Activated naive CD8-positive, alpha-beta T cell treated with anti-CD3 and anti-CD28 coated beads, Interleukin-2, amount 10 ng/mL, durations not matched to agents 7 days and 5 days (primary cell): ENCODE measurements at places on chromosomes 16 and 17. TPM values are rescaled to one million over a fixed set of nuclear protein-coding genes. Genes with fewer than 3 reads are reported as not detected.
A peak's percentile ranks its signal among the peaks of the same experiment; 100 is the strongest.

GRCh38 chr16:80231121-80231520 lies 309.7 kb upstream of the DYNLRB2 start:
- H3K4me3 ChIP-seq: no peak overlapping the region
- H3K27ac ChIP-seq: no peak overlapping the region
- DNase-seq: no peak
- no peaks in the 10 kb centered on the region for H3K27me3 ChIP-seq
- H3K4me1 ChIP-seq: no peaks in the 10 kb centered on the region

- H3K4me3 ChIP-seq: no peak overlapping the region
- no peak for DNase-seq
- no peak overlapping the region for H3K27ac ChIP-seq
- no peaks in the 10 kb centered on the region for H3K36me3 ChIP-seq
Measured at GRCh38 chr17:60717814-60718213, 40.2 kb downstream of the BCAS3 start.

DNA sequence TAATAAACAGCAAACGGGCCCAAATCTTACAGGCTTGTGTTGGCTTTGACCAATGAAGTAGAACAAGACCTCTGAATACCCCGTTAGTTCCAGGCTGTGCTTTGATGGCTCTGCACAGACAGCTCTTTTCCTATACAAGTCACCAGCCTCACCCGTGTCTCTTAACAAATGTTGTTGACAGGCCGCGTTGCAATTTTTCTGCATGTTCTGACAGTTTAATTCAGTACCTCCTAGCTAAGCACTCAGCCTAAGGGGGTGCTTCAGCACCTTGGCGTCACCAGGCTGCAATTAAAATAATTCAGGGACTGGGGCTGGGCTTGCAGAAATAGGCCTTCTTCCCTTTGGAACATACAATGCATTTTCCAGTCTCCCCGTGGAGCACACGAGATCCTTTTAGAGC lies 500.1 kb downstream of the MAF start:
- no peak overlapping the region for H3K4me3 ChIP-seq
- no peak for DNase-seq
- H3K4me1 ChIP-seq: peaks cover 4% of the 10 kb centered on the region

- DNase-seq: no peak
- peaks cover 2% of the 10 kb centered on the region for H3K27me3 ChIP-seq
- H3K4me3 ChIP-seq: no peak overlapping the region
- H3K4me1 ChIP-seq: no peaks in the 10 kb centered on the region
- H3K36me3 ChIP-seq: no peaks in the 10 kb centered on the region
Measured at GRCh38 chr17:51846566-51846965, 311.9 kb downstream of the CA10 start.

The CD300C gene
- 0.45 TPM for total RNA-seq

GRCh38 chr16:73020409-73020884 lies 27.5 kb downstream of the ZFHX3 start:
- no peak overlapping the region for H3K27ac ChIP-seq
- no peaks in the 10 kb centered on the region for H3K36me3 ChIP-seq
- no peak for DNase-seq
- no peaks in the 10 kb centered on the region for H3K27me3 ChIP-seq

The RDM1 gene
- total RNA-seq: 17.3 TPM

DNA sequence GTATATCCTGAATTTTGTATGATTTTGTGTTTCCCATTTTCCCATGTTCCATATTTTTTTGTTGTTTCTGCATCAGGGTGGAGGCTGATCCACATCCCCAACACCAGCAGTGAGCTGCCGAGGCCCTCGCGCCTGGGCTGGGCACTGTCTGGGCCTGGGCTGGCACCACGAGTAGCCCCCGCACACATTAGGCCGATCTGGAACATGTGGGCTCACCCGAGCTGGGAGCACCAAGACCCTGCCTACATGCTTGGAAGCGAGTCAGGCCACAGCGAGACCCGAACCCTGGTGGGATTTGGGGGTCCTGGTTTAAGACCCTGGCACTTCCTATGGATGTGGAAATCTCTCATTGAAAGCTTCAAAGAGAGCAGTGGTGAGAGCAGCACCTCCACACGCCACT lies 8.5 kb downstream of the KCTD5 start:
- H3K36me3 ChIP-seq: no peaks in the 10 kb centered on the region

- DNase-seq: peak; percentile 74
- peaks cover 55% of the 10 kb centered on the region for H3K4me1 ChIP-seq
- no peaks in the 10 kb centered on the region for H3K27me3 ChIP-seq
Measured at GRCh38 chr17:7841396-7841914, 7.4 kb downstream of the KDM6B start.

DNA sequence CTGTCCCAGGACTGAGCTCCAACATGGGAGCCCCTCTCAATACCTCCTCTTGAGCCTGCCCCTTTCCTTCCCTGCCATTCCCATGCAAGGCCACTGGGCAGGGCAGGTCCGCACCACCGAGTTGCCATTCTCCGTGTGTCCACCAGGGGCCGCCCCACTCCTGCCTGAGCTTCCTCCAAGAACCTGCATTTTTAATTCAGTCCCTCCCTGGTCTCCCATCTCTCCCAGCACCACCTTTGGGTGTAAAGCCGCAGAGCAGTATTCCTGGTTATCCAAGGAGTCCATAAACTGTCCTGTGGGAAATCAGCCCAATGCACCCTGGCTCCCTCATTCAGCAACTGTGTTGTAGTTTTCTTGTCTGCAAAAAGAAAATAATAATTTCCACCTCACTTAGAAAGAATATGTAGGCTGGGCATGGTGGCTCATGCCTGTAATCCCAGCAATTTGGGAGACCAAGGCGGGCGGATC lies 15.9 kb upstream of the ANKRD40CL start:
- no peaks in the 10 kb centered on the region for H3K36me3 ChIP-seq
- peak; percentile 84 for DNase-seq
- H3K27ac ChIP-seq: no peak overlapping the region
- H3K4me3 ChIP-seq: no peak overlapping the region
- peaks cover 26% of the 10 kb centered on the region for H3K4me1 ChIP-seq

- no peak overlapping the region for H3K4me3 ChIP-seq
- H3K27ac ChIP-seq: peak overlapping the region; percentile 27
- peaks cover 26% of the 10 kb centered on the region for H3K4me1 ChIP-seq
- no peaks in the 10 kb centered on the region for H3K27me3 ChIP-seq
- no peak for DNase-seq
Measured at GRCh38 chr16:30884760-30885159, 9.1 kb downstream of the BCL7C start.

The DPEP3 gene
- total RNA-seq: 0.64 TPM

GRCh38 chr16:23597003-23597756 lies 1.1 kb upstream of the NDUFAB1 start:
- H3K4me1 ChIP-seq: peaks cover 17% of the 10 kb centered on the region
- no peaks in the 10 kb centered on the region for H3K27me3 ChIP-seq
- peak; percentile 32 for DNase-seq
- H3K4me3 ChIP-seq: peak overlapping the region; percentile 43
- peaks cover 6% of the 10 kb centered on the region for H3K36me3 ChIP-seq

The SMIM22 gene
- total RNA-seq: not detected

The JPH3 gene
- total RNA-seq: not detected

The MMP28 gene
- total RNA-seq: 0.45 TPM

- DNase-seq: no peak
- H3K27me3 ChIP-seq: peaks cover 5% of the 10 kb centered on the region
- H3K27ac ChIP-seq: no peak overlapping the region
Measured at GRCh38 chr17:51419476-51419875, 159.1 kb downstream of the UTP18 start.
